ENCODE measurements at places on chromosomes 1 and 21.

DNA sequence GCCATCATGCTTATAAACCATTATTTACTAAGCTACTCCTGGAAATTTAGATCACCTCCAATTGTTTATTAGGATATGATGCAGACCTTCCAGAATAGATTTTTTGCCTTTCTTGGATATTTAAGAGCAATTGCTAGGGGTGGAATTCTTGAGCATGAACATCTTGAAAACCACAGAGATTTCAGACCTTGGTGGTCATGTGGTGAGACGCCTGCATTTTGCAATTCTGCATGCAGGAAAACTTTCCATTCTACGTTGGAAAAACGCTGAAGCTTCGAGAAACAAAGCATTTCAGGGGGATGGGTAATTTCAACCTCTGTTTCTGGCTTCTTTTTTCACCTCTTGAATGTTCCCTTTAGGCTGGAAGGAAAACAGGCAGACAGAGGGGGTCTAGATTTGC is 596.3 kb downstream of the KIF26B start:
- H3K4me1 ChIP-seq = no peaks in the 10 kb centered on the region
- H3K27me3 ChIP-seq = no peaks in the 10 kb centered on the region
- H3K27ac ChIP-seq = no peak overlapping the region
- no peaks in the 10 kb centered on the region for H3K36me3 ChIP-seq
- DNase-seq = no peak
- H3K4me3 ChIP-seq = no peak overlapping the region

GRCh38 chr1:10173582-10173981 is 36.8 kb upstream of the KIF1B start:
- no peaks in the 10 kb centered on the region for H3K27me3 ChIP-seq
- DNase-seq = no peak
- H3K4me3 ChIP-seq = no peak overlapping the region
- no peak overlapping the region for H3K27ac ChIP-seq
- peaks cover 24% of the 10 kb centered on the region for H3K36me3 ChIP-seq

- no peak for DNase-seq
- H3K4me3 ChIP-seq = no peak overlapping the region
- H3K36me3 ChIP-seq = no peaks in the 10 kb centered on the region
- no peak overlapping the region for H3K27ac ChIP-seq
Observed at GRCh38 chr1:159091180-159091560, 14.6 kb upstream of the AIM2 start.

GRCh38 chr1:91526496-91526895 is 25.8 kb downstream of the CDC7 start:
- no peak overlapping the region for H3K4me3 ChIP-seq
- no peaks in the 10 kb centered on the region for H3K4me1 ChIP-seq
- no peak overlapping the region for H3K27ac ChIP-seq

DNA sequence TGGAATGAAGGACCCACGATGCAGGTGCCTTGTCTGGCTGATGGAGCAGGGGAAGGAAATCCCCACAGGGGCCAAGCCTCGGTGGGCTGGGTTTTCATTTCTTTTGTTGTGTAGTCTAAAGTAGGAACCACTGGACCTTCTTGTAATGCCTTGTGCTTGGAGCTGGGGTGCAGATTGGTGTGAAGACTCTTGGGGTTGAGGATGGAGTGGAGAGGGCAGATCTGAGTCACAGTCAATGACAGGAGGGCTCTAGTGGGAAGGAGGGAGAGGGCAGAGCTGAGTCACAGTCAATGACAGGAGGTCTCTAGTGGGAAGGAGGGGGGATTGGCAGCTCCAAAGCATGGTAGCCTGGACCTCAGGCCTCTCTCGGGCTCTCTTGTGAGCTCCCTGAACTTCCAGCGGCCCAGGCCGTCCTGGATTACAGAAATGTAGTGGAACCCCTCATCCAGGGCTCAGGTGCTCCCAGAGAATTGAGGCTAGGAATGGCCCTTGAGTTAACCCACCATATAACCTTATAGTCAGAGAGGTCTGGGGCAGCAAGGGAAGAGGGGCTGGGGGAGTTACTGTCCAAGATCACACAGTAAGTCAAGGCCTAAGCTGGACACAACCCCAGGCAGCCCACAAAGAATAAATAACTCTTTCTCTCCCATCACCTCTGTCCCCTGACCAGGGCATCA is 313.8 kb downstream of the MATN1 start:
- no peaks in the 10 kb centered on the region for H3K4me1 ChIP-seq
- peaks cover 4% of the 10 kb centered on the region for H3K27me3 ChIP-seq
- H3K4me3 ChIP-seq = no peak overlapping the region
- DNase-seq = no peak

GRCh38 chr1:162984699-162985098 is 84.5 kb upstream of the RGS4 start:
- H3K4me3 ChIP-seq = no peak overlapping the region
- no peaks in the 10 kb centered on the region for H3K27me3 ChIP-seq
- no peaks in the 10 kb centered on the region for H3K4me1 ChIP-seq
- no peaks in the 10 kb centered on the region for H3K36me3 ChIP-seq
